HTR-8/SVneo (cell line): ENCODE measurements at places on chromosomes 16 and 17.

GRCh38 chr17:62778990-62779681 is 29.0 kb downstream of the MARCHF10 start:
- DNase-seq: peak; percentile 90

DNA sequence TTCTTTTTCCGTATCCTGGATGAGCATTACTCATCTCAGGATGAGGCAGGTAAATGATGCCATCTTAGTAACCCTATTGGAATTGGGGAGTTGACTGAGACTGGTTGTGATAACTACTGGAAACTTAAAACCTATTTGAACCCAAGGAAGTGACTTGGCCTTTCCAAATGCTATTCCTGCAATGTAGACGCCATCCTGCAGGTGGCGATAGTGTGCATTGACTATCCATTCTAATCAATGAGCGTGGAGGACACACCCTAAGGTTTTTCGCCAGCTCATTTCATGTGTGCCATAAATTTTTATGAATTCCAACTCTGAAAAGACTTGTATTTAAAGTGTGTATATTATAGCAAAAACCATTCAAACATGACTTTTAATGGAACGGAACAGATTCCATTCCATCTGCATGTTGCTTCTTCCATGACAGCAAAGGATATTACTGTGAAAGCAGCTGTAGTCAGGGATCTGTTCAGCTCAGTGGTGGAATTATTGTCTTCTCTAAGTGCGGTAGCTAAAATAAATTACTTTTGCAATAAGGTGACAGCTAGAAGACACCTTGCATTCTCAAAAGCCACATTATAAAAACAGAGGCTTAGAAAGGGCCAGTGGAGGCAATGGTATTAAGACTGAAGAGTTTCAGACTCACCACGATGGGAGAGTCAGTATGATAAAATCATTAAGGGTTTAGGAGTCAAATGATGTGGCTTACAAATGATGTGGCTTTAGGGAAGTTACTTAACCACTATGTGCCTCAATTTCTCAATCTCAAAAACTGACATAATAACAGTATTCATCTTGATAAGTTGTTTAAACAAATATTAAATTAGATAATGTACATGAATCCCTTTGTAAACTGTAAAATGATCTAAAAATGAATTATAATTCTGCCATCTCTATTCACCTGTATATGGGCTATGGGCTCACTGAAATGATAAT is 55.5 kb downstream of the SYT17 start:
- no peak for DNase-seq

DNA sequence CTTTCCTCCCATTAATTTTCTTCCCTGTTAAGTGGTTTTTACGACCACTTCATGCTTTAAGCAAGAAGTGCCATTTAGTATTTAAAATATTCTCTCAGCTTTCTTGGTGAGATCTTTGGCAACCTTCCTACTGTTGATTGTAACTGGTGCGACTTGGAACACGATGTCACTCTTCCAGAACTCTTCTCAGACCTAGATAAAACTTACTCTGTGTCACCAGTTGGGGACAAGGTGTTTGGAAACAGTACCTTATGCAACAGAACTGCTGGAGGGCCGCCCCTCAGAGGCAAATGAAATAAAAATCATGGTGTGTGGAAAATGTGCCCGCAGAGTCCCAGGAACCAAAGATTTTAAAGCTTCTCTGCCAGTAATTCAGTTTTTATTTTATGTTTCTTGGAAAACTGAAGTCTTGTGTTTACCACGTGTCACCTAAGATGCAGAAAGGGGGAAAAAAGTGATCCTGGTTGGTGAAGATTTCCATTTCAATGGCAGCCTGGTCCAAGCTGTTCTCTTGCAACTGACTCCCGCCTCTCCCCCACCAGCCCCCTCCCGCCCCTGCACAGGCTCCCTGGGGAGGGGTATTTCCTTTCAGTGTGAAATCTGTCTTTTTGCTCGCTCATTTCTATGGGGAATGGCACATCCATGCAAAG is 7.2 kb upstream of the HSD11B2 start:
- no peak for DNase-seq

DNA sequence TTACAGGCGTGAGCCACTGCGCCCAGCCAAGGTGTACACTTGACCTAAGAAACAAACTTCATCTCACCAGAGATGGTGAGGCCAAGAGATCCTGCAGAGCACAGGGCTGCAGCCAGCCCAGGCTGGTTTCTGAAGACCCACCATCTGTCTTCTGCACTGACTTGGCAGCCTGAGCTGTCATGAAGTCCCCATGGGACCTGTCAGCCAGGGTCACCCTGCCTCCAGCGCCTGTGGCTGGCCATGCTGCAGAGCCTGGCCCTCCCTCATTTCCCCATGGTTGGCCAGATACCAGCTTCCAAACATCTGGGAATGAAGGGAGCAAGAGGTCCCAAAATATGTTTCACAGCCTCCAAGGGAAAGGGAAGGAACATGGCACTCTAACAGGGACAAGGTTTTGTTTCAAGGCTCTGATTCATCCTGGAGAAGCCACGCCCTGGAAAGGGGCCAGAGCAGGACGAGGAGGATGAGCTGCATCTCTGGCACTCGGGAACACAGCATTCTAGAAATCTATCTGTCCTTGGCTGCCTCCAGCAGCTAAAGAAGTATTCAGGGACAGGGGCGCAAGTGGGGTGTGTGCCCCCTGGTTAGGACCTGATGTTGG is 45.3 kb downstream of the DDX19A start:
- no peak for DNase-seq

DNA sequence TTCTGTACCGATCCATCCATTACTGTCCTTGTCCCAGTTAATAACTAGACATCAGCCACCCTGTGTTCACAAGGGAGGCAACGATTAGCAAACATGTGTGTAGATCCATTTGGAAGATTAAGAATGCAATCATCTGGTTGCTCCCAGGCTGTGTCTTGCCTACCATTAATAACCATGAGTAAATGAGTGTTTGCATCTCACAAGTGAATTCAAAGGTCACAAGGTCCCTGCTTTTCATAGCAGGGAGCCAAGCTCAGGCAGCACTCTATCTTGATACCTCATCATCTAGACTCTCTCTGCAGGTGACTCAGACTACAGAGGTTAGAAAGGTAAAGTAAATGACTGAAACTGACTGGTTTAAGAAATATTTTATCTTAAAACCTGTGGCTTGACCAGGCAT is 25.3 kb downstream of the VWA3A start:
- DNase-seq: no peak

GRCh38 chr17:3935140-3935542 is 18.9 kb upstream of the P2RX1 start:
- peak; percentile 45 for DNase-seq

- DNase-seq: no peak
Observed at GRCh38 chr17:18041776-18042175, 2.6 kb downstream of the GID4 start.

DNA sequence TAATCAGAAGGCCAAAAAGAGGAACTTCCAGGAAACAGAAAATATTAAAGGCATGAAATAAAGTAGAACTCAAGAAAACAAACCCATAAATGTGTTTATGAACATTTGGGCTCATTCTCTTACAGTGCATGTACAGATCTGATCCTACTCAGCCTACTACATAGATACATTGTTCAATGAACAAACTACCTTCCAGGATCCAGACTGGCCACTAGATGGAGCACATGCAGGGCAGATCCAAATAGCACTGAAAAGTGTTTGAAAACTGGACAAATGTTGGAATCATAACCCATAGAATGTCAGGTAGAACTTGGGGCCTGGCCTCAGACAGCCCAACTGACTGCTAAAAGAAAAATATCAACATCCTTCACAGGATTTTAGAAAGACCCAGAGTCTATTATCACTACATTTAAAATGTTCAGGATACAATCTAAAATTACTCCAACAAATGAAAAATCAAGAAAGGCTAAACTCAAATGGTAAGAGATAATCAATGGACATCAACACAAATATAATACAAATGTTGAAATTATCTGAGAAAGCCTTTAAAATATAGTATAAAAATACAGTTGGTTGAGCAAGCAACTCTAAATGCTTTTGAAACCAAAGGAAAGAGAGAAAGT is 122.4 kb upstream of the NUDT7 start:
- peak; percentile 10 for DNase-seq

GRCh38 chr17:65102788-65103187 is 34.4 kb upstream of the RGS9 start:
- DNase-seq: no peak

GRCh38 chr16:61413021-61413420 is 623.2 kb downstream of the CDH8 start:
- no peak for DNase-seq

DNA sequence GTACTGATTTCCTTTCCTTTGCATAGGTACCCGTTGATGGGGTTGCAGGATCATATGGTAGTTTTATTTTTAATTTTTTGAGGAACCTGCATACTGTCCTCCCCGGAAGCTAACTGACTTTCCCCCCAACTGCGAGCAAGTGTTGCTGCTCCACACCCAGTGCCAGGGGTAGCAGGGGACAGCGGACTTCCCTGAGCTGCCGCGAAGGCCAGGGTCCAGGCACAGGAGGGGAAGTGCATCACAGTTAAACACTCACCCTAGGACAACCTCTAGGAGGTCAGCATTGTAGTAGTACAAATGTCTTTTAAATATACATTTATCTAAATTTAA is 201.7 kb downstream of the NPIPB11 start:
- DNase-seq: no peak

DNA sequence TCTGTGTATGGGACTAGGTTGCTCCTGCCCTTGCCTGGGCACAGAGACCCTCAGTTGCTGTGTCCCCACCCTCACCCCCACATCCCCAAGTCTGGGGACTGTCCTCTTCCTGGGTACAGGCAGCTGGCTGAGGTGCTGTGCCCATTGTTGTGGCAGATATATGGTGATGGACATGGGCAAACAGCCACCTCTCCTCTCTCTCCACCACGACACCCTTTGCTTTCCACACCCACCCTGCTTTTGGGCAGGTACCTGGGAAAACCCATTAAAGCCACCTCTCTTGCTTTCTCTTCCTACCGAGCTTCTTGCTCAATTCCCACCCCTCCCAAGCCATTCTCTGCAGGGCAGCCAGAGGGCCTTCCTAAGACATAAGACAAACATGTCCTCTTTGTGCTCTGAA is 21.7 kb downstream of the TRPV2 start:
- DNase-seq: no peak

DNA sequence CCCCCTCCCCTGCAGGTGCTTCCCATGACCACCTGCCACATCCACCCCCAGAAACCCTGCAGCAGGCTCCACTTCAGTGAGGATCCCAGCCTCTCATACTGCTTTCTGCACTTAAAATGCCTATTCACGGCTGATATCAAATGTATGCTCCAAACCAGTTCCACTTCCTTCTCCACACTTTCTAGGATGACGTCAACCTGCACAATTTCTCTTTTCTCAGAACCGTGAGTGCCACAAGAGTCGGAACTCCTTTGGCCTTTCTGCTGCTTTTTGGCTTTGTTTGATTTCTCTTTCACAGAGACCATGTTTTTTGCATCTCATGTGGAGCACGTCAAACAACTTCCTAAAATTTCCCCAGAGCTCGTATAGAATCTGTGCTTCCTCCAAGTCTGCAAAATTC is 378.8 kb upstream of the TNRC6C start:
- DNase-seq: no peak

- DNase-seq: no peak
Observed at GRCh38 chr16:88548985-88549384, 21.2 kb upstream of the ZC3H18 start.

DNA sequence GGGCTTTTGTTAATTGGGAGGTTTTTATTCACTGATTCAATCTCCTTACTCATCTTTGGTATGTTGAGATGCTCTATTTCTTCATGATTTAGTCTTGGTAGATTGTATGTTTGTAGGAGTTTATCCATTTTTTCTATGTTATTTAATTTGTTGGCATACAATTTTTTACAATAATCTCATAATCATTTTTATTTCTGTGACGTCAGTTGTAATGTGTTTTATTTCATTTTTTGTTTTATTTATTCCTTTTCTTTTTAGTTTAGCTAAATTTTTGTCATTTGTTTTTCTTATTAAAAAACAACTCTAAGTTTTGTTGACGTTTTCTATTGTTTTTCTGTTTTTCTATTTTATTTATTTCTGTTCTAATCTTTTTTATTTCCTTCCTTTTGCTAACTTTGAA is 389.8 kb downstream of the HS3ST3B1 start:
- DNase-seq: no peak

DNA sequence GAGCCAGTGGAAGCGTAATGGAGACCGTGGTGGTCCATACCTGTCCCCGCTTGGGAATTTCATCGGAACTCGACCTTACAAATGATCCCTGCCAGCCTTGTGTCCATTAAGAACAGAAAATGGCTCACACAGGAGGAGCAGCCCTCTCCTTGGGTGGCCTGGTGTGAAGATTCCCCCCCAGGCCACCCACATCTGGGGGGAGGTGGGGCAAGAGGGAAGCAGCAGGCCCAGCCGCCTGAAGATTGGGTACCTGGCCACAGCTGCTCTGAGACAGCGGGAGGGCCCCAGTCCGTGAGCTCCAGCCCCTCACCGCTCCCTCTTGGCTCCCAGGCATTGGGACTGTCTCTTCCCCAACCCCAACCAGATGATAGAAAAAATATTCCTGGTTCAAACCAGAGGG is 277.8 kb upstream of the FOXF1 start:
- DNase-seq: no peak

- no peak for DNase-seq
Observed at GRCh38 chr16:81521141-81521626, 76.6 kb downstream of the CMIP start.

- no peak for DNase-seq
Observed at GRCh38 chr16:10983159-10983558, 38.8 kb downstream of the CLEC16A start.

- no peak for DNase-seq
Observed at GRCh38 chr16:2988590-2989099, 8.4 kb upstream of the PKMYT1 start.

DNA sequence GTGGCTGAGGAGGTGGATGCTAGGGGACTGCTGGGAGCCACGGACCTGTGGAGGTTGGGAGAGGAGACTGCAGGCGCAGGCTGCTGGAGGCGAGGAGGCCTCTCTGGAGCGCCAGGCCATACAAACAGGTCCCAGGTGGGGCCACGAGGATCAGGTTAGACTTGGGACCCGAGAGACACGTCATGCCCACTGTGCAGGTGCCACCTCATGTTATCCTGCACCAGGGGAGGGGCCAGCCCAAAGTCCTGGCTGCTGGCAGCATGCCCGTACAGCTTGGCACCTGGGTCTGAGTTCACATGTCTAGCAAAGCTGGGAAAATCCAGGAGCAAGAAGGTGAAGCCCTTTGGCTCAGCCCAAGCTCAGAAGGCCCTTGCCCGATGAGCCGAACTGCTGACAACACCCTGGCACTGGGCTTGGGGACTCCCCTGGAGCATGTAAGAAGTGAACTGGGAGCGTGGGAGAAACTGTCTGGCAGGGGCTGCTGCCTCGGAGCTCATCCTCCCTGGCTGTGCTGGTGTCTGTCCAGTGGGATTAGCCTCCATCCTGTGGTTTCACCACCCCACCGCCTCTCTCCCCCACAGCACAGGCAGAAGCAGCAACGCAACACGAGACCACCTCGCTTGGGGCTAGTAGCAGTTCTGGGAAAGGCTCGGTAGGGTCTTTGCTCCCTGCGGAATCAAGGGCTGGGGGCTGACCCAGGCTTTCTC is 5.3 kb downstream of the ARHGDIA start:
- no peak for DNase-seq

GRCh38 chr16:67979955-67980678 is at the start of gene DPEP3:
DPEP3 (minus strand) TSS chr16:67980499; CDS start chr16:67980380, 119 bp downstream.
- no peak for DNase-seq
